ENCODE measurements at places on chromosomes 7 and 10.

DNA sequence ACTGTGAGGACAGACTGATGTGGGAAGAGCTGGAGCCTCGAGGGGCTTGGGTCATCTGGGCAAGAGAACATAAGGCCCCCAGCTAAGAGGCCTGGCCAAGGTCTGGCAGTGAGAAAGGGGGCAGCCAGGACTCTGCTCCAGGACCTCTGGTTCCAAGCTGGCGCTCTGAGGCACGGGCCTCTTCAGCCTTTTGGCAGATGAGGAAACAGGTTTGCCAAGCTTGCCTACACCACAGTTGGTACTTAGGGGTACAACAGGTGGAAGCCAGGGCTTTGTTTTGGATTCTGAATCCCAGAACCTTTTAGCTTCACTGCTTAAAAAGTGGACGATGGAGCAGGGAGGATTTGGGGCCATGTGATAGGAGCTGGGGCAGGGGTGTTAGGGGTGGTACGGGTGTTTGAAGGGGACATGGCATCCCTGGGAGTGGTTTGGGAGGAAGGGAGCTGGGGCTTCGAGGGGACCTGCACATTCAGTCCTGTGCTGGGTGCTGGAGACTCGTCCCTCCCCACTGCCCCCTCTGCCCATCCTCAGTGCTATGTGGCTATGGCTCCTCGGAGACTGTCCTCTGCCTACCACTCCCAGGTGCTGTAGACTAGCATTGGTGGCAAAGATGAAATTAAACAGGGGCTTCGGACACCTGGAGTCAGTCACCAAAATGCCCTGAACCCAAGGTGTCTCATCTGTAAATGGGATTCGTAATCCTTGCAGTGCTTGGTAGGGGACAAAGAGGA lies 30.3 kb downstream of the ZNF775 start:
- no peak for DNase-seq

DNA sequence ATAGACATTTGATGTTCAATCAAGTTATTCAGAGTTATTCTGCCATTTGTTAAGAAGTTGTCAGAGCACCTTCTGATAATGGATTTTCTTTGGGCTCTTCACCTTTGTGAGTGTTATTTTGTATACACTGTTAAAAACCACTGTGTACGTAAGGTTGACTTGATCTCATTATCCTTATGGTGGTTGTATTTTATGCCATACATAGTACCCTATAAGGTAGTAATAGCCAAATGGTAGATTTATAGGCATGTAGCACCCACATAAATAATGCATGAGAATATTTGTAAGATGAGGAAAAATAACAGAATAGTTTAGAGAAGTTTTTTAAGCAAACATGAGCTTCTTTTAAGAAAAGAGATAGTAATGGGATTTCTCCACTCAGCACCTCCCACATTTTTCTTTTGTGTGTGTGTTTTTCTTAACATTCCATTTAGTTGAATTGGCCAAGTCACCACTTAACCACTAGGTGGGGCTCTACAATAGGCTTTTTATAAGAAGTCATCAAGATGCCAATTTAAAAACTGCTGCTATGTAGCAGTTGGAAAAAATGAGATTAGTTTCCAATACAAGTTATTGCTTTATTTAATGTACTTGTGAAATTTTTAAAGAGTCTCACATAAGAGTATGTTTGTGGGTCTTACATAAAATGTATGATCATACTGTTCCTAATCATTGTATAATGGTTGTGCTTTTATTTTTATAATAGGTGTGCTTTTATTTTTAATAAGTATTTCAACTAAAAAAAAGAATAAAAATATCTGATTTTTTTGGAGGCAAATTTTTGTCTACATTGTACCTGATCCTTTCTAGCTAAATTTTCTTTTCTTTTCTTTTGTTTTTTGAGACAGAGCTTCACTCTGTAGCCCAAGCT lies 41.1 kb upstream of the STMP1 start:
- no peak for DNase-seq

- no peak for DNase-seq
These were observed 650.4 kb downstream of the NXPH1 start for GRCh38 chr7:9083837-9084236.

DNA sequence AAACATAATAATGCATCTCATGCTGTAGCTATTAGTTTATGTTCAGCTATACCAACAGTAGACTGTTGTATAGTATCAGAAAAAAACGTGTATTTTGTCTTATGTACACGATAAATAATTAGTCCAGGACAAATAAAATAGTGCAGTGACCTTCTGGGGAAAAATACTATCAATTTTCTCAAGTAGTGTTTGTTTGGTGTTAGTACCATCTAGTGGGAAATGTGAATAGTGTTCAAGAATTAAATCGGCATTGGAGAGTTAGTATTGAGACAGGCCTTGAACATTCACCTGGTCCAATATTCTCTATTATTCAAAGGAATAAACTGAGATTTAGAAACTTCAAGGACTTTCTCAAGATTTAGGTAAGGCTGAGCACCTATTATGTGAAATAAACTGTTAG lies 21.7 kb upstream of the OR2A5 start:
- no peak for DNase-seq

GRCh38 chr10:124704428-124705380 lies 39.5 kb downstream of the FAM53B start:
- DNase-seq, result no peak

- no peak for DNase-seq
These were observed 951.0 kb downstream of the LRMDA start for GRCh38 chr10:76382381-76382851.

DNA sequence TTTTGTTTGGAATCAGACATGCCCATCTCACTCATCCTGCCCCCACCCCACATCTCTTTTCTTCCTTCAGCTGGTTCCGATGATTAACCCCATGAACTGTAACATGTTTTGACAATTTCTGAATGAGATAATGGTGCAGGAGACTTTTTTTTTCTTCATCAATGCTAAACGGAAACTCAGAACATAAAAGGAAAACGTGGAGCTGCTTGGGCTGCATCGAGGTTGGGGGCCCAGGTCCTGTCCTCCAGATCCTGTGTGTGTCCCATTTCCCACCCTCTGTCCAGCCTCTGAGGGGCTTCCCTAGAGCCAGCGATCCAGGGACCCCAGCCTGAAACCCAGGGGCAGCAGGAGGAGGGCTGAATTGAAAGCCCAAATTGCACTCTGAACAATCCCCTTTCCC lies 263.8 kb upstream of the GRB10 start:
- DNase-seq, result no peak

GRCh38 chr10:86668297-86669165 lies at the start of gene LDB3:
Gene LDB3 (plus strand): TSS chr10:86668511. CDS start chr10:86668692, 181 bp downstream.
- no peak for DNase-seq

DNA sequence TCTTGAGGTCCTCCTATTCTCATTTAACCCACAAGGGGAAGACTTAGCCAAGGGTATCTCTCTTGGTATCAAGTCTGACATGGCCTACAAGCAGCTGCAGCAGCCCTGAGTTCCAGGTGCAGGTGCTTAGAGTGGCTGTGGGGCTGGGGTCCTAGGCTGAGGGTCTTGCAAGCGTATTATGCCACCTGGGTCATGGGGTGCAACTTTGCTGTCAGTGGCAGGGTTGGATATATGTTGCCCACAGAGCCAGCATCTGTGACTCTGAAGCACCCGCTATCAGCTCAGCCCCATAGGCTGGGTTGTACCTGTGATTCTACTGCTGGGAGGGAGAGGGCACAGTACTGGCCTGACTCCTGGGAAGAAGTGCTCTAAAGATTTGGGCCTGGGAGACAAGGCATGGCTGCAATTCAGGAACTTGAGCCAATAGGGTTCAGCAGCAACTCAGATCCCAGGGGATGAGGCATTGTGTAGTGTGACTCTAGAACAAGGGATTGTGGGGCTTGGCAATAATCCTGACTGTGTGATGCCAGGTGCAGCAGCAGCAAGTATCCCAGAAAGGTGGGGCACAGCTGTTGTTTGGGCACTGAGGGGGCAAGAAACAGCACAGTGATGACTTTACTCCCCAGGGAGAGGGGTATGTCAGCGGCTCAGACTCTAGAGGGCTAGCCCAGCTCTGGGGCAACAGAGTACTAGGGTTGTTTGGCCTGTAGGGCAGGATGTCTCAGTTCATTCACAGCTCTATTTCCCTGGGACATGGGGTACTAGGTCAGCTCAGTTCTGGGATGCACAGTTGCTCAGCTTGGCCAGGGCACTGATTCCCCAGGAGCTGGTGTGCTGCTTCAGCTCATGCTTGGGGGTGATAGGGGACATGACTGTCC lies 41.4 kb downstream of the NEURL1 start:
- no peak for DNase-seq

DNA sequence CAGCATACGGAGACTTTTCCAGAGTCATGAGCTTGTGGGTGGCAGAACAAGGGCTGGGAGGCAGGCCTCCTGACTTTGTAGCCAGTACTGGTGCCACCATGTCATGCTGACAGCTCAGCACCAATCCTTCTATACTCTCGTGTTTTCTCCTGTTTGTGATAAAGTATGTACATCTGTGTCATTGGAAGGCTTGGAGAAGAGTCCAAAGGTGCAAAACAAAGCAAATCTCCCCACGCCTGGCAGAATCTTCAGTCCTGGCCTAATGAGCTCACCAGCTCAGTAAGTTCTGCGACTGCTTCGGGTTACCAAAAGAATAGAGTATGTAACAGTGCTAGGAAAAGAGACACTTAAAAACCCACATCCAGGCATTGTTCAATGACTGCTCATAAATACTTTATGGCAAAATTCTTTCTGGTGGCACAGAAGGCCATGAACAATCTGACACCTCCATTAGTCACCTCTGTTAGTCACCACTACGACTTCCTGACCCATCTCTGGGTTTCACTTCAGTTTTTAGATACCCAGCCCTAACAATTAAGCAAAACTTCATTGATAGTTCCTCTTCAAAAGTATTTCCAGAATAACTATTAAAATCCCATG lies 24.5 kb downstream of the STEAP1 start:
- no peak for DNase-seq

GRCh38 chr7:121515630-121516401 lies 119.7 kb upstream of the FAM3C start:
- DNase-seq, result no peak

DNA sequence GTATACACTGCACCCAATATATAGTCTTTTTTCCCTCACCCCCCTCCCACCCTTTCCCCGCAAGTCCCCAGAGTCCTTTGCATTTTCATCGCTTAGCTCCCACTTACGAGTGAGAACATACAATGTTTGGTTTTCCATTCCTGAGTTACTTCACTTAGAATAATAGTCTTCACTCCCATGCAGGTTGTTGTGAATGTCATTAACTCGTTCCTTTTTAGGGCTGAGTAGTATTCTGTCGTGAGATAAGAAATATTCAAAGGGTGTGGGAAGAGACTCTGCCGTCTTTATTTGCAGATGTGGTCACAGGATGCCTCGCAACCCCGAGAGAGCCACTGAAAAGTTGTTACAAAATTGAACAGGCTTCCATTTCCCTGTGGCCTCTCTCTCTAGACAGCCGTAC lies 137.9 kb upstream of the SH2B2 start:
- no peak for DNase-seq

GRCh38 chr10:86127274-86127819 lies 239.2 kb downstream of the GRID1 start:
- no peak for DNase-seq

- no peak for DNase-seq
These were observed 294.9 kb downstream of the GLRX3 start for GRCh38 chr10:130430852-130431704.

GRCh38 chr10:101297901-101298486 lies 56.0 kb upstream of the BTRC start:
- peak; percentile 45 for DNase-seq

DNA sequence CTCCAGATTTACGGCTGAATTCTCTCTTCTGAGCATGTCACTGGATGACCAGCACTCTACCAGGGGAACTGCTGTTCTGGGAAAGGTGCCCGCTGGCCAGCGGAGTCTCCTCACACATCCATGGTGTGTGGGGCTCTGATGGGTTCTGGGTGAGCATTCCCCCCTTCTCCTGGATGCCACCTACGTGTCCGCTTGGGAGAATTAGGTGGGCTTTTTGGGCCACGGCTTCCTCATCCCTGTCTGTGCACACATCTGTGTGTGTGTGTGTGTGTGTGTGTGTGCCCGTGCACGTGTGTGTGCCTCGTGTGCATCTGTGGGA lies 163.0 kb downstream of the DNAJB6 start:
- no peak for DNase-seq

DNA sequence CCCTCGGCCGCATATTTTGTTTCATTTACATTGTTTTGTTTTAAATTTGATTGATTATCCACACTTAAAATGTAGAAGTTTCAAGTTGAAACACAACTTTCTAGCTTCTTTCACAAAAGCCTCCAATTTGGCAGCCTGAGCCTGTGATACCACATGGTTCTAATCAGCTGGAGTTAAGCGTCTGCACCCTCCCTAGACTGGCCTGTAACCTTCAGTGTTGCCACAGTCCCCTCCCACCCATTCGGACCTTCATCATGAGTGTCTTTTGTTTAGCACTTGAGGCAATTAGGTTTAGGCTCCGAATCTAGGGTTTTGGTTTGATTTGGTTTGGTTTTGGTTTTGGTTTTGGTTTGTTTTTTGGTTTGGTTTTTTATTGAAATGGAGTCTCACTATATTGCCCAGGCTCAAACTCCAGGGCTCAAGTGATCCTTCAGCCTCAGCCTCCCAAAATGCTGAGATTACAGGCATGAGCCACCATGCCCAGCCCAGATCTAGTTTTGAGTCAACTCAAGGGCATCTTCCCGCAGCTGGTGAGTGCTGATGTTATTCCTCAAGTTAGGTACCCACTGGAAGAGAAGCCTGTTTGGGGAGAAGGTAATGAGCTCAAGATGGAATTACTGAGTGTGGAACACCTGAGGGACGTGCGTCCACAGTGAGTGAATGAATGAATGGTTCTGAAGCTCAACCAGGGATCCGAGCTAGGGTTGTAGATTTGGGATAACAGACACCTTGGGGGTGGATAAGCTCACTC lies 201.4 kb downstream of the HECW1 start:
- no peak for DNase-seq

DNA sequence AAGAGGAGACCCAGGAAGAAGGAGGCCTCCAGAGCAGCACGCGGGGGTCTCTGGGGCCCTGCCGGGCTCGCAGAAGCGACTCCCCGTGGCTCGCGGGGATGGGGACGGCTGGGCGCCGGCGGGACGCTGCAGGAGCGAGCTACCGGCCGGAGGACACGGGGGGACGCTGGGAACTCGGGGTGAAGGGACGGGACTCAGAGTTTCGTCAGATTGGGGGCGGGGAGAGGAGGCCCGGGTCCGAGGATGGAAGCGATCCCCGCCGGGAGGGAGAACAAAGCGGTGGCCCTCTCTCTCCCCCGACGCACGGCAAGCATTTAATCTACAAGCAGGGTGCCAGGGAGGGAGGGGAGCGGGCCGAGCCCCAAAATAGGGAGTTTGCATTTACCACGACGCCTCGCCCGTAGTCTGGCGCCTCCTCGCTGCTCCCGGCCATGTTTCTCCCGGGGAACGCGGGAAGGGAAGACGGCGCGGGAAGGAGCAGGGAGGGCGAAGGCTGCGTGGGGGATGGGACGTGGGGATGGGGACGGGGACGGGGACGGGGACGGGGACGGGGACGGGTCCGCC lies at the start of gene PRTFDC1:
TSS of gene PRTFDC1 (minus strand) at position 464 of the 564 bp plus-strand sequence. CDS start at position 433, 31 bp downstream.
- no peak for DNase-seq

Data from stimulated activated CD4-positive, alpha-beta T cell treated with anti-CD3 and anti-CD28 coated beads, Interleukin-1b, Interleukin-23, amount 100 ng/mL, for 1 hour (primary cell).